B cell (primary cell): ENCODE measurements at places on chromosomes 5 and 9.

DNA sequence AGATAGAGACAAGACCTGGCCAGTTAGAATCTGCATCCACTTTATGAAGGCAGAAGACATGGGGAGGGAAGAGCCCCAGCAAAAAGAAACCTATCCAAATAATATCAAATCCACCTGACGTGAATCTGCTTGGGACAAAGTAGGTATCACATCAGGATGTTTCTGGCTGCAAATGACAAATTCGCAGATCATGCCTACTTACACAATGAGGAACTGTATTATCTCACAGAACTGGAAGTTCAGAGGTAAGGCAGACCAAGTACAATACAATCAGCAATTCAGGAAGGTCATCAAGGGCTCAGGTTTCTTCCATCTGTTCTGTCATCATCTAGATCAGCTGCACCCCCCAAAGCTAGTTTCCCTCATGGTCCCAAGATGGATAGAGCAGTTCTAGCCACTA lies 13.2 kb upstream of the NR4A3 start:
- DNase-seq: no peak

GRCh38 chr9:35923927-35924763 lies 14.9 kb downstream of the SPAAR start:
- no peak for DNase-seq

- DNase-seq: no peak
These were observed 49.7 kb downstream of the POC5 start for GRCh38 chr5:75667586-75667985.

- no peak for DNase-seq
These were observed 24.4 kb downstream of the CAMK4 start for GRCh38 chr5:111248571-111248970.

- no peak for DNase-seq
These were observed 3.3 kb downstream of the RNF20 start for GRCh38 chr9:101536938-101537337.

- DNase-seq: peak; percentile 2
These were observed 141.5 kb downstream of the GABRG2 start for GRCh38 chr5:162209005-162209605.

DNA sequence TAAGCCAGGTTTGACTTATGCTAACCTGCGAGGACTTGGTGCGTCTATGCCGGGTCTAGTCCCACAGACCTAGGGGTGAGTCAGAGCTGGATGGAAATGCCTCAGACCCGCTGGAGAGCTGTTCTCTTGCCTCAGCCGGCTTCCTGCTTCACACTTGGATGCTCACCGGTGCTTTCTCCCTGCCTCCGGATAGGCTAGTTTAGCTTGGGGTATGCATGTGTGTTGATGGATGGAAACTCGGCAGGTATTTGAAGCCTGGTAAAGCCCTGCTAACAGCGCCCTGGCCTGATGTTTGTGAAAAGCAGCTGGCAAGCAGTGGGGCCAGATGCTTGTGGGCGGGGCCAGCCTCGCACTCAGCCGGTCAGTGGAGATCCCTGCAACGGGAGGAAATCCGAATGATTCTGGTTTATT lies 29.3 kb downstream of the PRRC2B start:
- DNase-seq: peak; percentile 39

GRCh38 chr5:6745706-6746222 lies 32.5 kb downstream of the TENT4A start:
- DNase-seq: peak; percentile 67

- no peak for DNase-seq
These were observed 52.1 kb downstream of the GRIA1 start for GRCh38 chr5:153542536-153542935.

GRCh38 chr5:82426464-82427154 lies 148.5 kb upstream of the RPS23 start:
- DNase-seq: no peak

- no peak for DNase-seq
These were observed 112.9 kb downstream of the CAMK4 start for GRCh38 chr5:111337133-111337532.

DNA sequence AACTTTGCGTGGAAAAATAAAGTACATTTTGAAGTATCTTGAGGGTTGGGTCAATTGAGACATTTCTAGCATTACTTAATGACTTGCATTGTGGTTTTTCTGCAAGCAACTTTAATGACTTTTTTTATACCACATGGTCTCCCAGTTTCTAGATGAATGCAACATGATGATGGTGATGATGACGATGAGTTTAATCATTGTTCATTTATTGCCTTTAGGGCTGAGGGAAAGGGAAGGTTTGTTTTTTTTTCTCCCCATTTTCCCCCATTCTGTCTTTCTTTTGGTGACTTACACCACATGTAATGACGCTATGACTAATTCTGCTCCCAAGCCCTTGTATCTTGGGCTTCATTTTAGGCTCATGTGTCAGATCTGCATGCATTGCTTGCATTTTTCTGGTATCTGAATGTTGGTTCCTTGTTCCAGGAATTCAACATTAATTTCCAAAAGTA lies 57.7 kb upstream of the NXNL2 start:
- DNase-seq: no peak

DNA sequence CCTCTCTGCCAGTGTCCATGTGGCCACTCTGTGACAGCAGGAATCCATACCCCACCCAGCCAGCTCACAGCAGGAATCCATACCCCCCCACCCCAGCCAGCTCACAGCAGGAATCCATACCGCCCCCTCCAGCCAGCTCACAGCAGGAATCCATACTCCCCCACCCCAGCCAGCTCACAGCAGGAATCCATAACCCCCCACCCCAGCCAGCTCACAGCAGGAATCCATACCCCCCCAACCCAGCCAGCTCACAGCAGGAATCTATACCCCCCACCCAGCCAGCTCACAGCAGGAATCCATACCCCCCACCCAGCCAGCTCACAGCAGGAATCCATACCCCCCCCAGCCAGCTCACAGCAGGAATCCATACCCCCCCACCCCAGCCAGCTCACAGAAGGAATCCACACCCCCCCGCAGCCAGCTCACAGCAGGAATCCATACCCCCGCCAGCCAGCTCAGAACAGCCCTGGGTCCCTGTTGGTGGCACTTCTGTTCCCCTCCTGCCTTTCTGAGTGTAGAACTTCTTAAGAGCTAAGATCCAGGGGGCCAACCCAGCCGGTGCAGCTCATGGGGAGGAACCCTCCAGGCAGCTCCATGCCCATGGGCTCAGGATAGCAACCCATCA lies 8.4 kb upstream of the RXRA start:
- DNase-seq: no peak

- no peak for DNase-seq
These were observed 227.9 kb upstream of the CLINT1 start for GRCh38 chr5:158086856-158087255.

DNA sequence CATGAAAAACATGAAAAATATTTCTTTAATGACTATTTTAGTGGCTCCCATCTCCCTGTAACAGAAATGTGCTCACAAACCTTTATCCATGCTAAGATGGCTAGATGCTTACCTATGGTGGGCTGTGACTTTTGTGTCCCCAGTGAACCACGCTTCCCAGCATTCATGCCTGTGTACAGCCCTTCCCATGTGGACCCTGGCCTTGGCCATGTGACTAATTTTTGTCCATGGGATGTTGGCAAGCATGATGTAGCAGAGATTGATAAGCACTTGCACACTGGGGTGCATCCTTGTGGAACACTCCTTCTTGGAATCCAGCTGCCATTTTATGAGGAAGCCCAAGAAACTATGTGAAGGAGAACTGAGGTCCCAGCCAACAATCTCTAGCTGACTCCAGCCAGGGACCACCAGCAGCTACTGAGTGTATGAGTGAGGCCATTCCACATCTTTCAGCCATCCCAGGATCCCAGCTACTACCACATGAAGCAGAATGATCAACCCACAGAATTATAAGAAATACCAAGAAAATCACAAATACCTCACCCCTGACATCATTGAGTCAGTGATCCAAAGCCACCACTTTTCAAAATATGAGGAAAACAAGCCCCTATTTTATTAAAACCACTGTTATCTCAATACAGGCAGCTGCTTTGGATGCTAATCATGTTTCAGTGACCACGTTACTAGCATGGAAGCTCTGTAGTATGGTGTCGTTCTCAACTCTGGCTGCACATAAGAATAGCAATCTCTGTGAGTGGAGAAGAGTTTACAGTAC lies 16.1 kb upstream of the RAI14 start:
- no peak for DNase-seq

- no peak for DNase-seq
These were observed 70.8 kb upstream of the STARD4 start for GRCh38 chr5:111582993-111583601.

DNA sequence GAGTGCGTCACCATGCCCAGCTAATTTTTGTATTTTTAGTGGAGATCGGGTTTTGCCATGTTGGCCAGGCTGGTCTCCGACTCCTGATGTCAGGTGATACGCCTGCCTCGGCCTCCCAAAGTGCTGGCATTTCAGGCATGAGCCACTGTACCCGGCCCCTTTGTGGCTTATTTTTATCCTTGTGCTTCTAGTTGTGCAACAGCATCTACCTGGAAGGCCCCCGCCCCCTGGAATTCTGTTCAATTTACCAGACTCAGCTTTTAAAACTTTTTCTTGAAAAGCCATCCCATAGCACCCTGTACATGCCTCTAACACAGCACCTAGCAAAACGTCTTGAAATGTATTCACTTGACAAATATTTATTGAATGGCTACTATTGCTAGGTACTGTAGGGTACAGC lies 9.7 kb upstream of the GPBP1 start:
- DNase-seq: no peak

DNA sequence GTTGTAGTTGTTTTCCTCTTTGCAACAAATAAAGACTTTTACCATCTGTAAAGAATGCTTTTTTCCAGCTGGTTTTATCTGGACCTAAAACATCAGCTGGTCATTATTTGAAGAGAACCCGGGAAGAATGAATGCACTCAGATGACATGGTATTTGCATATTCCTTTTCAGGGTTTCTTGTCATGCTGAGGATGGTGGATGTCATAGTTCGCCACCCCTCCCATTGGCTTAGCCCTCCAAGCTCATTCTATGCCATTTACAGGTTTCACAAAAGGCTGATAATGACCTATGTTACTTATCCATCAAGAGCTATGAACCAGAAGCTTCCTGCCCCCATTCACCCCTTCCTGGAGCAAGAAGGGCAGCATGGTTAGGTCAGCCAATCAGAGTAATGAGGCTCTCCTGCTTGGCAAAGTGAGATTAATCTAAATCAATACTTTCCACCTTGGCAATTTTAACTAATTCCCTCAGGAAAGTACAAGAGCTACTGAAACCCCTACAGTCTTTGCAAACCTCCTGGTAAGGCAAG lies 440.5 kb upstream of the TLE4 start:
- no peak for DNase-seq

GRCh38 chr5:130963798-130964197 lies 201.3 kb downstream of the HINT1 start:
- DNase-seq: no peak

- no peak for DNase-seq
These were observed at the start of gene TPM2 for GRCh38 chr9:35689542-35690293. Gene TPM2 (minus strand): TSS chr9:35689925. CDS start chr9:35689817, 108 bp downstream.

GRCh38 chr5:78521455-78521854 lies 127.1 kb downstream of the LHFPL2 start:
- no peak for DNase-seq

DNA sequence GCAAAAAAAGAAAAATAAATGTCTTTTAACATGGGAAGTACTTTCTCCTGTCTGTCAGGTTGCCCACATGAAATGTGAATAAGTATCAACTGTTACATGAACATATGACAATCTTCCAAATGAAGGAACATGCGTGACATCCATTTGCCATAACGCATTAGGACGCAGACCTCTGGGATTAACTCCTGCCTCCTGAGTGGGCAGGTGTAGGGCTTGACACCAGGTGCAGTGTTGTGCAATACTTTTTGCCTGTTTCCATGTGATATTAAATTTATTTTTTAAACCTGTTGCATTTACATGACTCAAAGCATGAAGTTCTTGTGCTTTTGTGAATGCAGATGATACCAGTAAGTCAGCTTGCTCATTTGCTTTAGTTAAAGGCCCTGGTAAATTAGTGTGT lies 8.7 kb upstream of the TMEM141 start:
- no peak for DNase-seq

GRCh38 chr5:64929833-64930232 lies 161.1 kb downstream of the CWC27 start:
- no peak for DNase-seq

DNA sequence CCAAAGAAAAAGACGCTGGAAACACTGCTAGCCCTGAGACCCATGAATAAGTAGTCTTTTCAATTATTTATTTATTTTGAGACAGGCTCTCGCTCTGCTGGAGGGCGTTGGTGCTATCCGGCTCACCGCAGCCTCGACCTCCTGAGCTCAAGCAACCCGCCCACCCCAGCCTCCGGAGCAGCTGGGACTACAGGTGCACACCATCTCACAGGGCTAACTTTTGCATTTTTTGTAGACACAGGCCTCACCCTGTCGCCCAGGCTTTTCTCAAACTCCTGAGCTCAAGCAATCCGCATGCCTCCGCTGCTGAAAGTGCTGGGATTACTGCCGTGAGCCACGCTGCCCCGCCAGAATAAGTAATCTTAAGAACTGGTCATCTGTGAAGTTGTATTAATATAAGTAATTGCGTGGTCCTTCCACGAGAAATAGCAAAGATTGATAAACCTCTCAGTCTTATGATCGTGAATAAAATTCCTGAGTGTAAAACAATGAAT lies 1.6 kb downstream of the ANXA2R start:
- peak; percentile 59 for DNase-seq

- DNase-seq: no peak
These were observed 4.3 kb upstream of the GM2A start for GRCh38 chr5:151248651-151249050.

- no peak for DNase-seq
These were observed at the start of gene PCDHA13 for GRCh38 chr5:140881889-140882590. Gene PCDHA13 (plus strand): TSS chr5:140882124. CDS start chr5:140882269, 145 bp downstream.

- DNase-seq: no peak
These were observed 60.6 kb upstream of the GRIA1 start for GRCh38 chr5:153429761-153430380.

GRCh38 chr9:137032858-137033257 lies 970 bp upstream of the FUT7 start:
- peak; percentile 62 for DNase-seq

DNA sequence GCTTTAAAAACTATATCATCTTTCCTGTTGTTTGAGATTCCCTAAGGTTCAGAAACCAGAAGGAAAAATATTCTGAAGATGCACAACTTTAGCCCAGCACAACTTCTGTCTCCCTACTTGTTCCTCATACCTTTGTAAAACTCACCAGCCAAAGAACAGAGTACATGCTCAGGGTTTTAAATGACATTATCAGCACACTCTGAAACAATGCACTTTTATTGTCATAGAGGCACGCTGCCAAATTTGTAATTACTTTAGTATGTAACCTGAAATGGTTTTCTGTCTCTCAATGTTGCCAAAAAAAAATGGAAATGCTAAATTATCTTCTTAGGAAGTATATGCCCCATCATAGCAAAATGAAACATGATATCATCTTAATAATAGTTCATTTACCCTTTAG lies 383.6 kb upstream of the CDH6 start:
- no peak for DNase-seq

DNA sequence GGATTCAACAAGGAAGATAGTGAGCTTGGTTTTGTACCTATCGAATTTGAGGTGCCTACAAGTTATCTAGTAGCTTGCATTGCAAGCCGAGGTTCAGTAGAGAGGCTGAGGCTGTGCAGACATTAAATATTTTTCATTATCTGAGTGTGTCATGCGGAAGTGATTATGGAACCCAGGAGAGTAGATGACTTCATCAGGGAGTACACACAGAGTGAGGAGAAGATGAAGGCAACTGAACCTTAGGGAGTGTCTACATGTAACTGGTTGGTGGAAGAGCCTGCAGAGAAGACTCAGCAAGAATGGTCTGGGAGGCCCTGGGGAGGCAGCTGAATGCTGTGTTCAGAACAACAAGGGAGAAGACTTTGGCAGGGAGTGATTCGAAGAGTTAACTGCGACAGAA lies 393.9 kb downstream of the ARHGEF28 start:
- DNase-seq: no peak

GRCh38 chr9:908536-909205 lies 67.2 kb downstream of the DMRT1 start:
- no peak for DNase-seq
